ENCODE measurements at places on chromosomes 6 and 20.

DNA sequence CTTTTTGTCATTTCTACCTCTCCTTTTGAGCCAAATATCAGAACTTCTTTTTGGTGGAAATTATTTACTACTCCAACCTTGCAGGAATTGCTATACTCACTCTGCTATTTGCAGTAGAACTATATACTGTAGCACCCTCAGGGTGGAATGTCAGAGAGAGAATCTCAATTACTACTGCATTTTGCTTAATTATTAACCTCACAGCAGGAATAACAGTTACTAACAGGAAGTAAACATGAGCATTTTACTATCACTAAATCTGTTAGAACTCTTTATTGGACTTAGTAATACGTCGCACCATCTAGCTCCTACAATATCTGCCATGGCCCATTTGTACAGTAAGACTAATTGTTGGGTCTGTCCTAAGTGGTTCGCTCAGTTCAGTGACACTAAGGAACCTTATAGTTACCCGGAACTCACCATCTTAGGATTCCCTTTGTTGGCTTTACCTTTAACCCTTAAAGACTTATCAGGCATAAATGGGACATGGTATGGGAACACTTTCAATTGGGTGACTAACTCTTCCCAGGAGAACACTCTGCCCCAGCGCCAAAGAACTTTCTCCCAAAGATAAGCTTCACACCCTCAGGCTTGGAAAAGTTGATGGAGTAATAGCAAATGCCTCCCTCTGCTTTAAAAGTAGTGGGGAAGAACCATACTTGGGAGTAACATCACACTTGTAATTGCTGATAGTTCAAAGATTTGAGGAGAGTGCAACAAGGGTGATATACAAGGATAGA is 38.8 kb downstream of the PLN start:
- no peak for DNase-seq

GRCh38 chr6:169961772-169962561 is 210.5 kb downstream of the ERMARD start:
- no peak for DNase-seq

- no peak for DNase-seq
Observed at GRCh38 chr20:8658103-8658502, 410.8 kb upstream of the PLCB4 start.

GRCh38 chr20:63347081-63347741 is 13.9 kb downstream of the CHRNA4 start:
- no peak for DNase-seq

DNA sequence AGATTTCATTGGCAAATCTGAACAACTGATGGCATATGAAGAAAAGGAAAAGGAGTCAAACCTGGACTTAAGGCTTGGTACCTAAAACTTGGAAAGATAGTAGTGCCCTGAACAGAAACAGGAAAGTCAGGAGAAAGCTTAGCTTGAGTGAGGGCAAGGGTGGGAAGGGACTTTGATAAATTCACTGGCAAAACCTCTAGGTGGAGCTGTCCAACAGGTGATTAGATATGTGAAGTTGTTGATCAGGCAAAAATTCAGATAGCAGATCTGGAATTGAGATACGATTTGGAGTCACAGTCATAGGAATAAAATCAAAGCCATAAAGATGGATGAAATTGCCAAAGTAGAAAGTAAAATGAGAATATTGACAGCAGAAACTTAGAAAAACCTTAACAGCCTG is 16.1 kb upstream of the ZNF292 start:
- peak; percentile 40 for DNase-seq

GRCh38 chr6:42046464-42047212 is 3.7 kb upstream of the TAF8 start:
- peak; percentile 10 for DNase-seq

- no peak for DNase-seq
Observed at GRCh38 chr6:144087789-144088426, 7.5 kb downstream of the SF3B5 start.

- no peak for DNase-seq
Observed at GRCh38 chr20:36273414-36274180, 32.5 kb upstream of the DLGAP4 start.

DNA sequence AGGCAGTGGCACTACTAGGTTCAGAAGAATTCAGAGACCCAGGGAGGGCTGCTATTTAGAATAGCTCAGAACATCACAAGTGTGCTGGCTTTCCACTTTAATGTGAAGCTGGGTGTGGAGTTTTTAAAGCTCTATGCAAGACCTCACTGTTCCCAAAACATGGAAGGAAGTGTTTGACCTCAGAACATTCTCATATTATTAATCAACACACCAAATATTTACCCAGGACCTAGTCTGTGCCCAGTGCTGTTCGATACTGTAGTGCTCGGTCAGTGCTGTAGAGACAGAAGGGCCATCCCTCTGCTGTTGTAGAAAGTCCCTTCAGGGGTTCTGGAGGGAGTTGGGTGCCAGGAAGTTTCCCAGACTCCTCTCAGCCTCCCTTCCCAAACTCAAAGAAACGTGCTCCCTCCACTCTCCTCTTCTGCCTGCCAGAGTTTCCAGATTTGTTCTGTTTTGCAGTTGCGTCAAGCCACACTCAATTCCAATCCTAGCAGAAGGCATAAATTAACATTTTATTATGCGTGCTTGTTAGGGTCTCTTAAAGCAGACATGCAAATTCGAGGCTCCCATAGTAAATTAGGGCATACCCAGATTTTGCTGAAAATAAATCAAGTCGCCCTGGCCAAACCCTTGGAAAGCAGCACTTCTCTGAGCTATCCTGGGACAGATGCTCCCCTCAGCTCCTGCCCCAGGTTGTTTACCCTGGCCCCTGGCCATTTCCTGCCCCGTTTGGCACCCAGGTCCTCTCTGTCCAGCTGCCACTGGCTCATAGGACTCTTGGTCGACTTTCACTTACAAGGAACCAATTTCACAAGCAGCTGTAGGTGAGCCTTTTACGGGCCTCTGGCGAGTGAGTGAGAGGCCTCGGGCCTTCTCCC is 248.6 kb downstream of the HIVEP2 start:
- DNase-seq: no peak

GRCh38 chr6:7413151-7413823 is 23.7 kb downstream of the RIOK1 start:
- no peak for DNase-seq

DNA sequence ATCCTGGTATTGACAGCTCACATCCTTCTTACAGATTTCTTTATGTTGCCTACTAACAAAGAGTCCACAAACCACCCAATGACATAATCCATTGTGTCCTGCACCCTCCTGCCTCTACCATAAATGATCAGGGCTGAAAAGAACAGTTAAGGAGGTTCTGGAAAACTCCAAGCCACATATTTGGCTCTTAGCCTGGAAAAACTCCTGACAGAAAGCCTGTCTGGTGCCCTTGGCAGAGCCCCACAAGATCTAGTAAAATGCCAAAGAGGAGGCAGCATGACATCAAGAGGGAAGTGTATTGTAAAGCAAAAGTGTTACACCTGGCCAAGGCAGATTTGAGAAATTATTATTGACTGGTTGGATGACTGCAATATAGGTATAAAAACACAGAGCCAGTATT is 126.4 kb upstream of the VGLL2 start:
- no peak for DNase-seq

GRCh38 chr6:168192195-168192900 is 113.3 kb upstream of the FRMD1 start:
- peak; percentile 52 for DNase-seq

DNA sequence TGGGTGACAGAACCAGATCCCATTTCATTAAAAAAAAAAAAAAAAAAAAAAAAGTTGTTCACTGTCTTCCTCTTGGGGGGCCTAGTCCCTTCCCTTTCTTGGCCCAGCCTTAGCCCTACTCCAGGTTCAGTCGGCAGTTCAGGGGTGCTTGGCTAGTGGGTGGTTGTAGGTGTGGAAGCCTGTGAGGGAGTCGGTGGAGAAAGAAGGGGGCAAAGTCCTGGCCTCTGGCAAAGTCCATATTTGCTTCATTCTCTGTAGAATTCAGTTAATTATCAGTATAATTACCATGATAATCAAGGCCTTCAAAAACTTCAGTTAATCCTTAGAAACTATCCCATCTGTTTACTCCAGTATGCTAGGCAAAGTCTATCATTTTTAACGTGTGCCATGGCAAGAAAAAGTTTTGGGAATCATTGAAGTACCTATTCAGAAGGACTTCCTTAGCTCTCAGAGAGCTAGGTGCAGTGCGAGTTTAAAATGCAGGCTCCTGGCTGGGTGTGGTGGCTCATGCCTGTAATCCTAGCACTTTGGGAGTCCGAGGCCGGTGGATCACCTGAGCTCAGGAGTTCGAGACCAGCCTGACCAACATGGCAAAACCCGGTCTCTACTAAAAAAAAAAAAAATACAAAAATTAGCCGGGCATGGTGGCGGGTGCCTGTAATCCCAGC is 205.7 kb upstream of the ARG1 start:
- no peak for DNase-seq

GRCh38 chr6:36978421-36979346 is 7.3 kb downstream of the MTCH1 start:
- no peak for DNase-seq

DNA sequence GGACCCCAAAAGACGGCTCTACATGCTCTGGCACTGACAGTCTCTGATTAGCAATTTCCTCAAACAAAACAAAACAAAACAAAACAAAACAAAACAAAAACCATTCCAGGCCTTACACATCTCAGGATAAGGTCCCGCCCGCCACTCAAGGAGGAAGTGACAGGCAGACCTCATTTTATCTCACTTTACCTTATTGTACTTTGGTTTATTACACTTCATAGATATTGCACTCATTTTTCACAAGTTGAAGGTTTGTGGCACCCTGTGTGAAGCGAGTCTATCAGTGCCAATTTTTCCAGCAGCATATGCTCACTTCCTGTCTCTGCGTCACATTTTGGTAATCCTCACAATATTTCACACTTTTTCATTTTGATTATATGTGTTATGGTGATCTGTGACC is 15.2 kb downstream of the ZBP1 start:
- DNase-seq: no peak

DNA sequence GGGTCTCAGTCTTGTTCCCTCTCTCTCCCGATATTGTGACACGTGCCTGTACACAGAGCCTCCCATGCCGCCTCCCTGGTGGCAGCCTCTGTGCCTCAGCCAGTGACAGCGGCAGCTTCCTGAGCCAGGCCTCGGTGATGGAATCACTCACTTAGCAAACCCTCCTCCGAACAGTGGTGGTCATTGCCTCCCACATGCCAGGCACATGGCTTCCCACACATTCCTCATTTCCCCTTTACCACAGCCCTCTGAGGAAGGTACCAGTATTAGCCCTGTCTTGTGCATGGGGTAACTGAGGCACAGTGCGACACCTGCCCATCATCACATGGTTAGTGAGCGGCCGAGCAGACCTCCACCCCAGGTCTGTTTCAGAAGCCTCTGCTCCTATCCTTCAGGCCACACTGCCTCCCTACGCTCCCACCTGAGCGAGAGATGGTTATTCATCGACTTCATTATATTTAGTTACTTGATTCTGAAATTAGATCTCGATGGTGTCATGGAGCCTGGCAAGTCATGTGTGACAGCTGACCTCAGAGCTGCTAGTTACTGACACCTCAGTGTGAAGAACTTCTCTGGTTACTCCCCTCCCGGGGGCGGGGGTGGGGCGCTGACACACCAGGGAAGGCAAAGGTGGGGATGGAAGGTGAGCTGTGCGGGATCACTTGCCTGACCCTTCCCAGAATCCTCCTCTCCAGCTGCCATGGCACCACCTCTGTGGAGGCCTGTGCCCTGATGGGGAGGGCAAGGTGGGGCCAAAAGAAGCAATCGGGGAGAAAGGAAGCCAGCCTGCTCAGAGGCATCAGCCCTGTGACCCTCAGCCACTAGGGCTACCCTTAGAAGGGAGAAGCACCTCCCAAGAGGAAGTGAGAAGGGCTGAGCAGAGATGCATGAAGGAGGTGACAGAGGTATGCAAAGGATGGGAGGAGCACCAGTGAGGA is 17.9 kb downstream of the MDGA1 start:
- DNase-seq: no peak

GRCh38 chr6:15839969-15840541 is 177.2 kb upstream of the DTNBP1 start:
- DNase-seq: no peak

GRCh38 chr6:27889628-27890444 is 22.4 kb downstream of the OR2B2 start:
- DNase-seq: no peak

DNA sequence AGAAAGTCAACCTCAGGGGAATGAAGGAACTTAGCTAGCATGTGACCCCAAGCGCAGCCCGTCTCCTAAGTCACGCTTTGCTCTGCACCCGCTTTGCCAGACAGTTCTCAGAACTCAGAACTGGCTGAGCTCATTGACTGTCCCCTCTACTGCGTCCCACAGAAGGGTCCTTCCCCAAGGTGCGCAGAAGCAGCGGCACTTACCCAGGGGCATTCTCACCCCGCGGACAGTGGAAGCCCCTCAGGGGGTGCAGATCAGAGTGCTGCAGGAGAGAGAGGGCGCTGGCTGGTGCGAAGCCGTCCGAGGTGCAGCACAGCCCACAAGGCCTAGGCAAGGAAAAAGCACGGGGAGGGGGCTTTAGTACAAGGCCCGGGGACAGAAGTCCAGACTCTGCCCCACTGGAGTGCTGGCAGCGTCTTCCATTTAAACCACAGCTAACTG is 807 bp downstream of the SNHG17 start:
- DNase-seq: no peak

DNA sequence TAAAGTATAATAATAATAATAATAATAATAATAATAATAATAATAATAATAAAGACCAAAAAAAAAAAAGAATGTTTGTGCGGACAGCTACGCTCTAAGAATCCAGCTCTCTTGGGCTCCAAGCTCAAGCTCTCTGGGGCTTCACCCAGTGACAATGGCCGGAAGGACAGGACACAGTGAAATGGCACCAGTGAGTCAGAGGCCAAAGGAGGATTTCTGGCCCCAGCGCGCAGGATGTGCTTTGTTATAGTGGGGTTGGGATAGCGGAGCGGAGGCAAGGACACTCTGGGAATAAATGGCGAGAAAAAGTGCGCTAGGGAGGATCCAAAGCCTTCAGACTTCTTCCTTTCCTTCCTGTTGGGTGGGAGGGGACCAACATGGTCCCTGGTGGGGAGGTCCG is 38.2 kb downstream of the HLA-A start:
- DNase-seq: no peak

- DNase-seq: no peak
Observed at GRCh38 chr20:3189561-3190131, 14.8 kb downstream of the DDRGK1 start.

- no peak for DNase-seq
Observed at GRCh38 chr20:36523341-36523740, 18.0 kb upstream of the MYL9 start.

GRCh38 chr6:30325150-30325872 is 1.4 kb upstream of the TRIM39 start:
- DNase-seq: peak; percentile 11

- DNase-seq: peak; percentile 35
Observed at GRCh38 chr6:144657691-144658090, 372.6 kb downstream of the UTRN start.

GRCh38 chr6:92188016-92188415 is 1231.3 kb downstream of the EPHA7 start:
- no peak for DNase-seq

GRCh38 chr6:119255492-119255891 is 94.1 kb downstream of the MAN1A1 start:
- no peak for DNase-seq

DNA sequence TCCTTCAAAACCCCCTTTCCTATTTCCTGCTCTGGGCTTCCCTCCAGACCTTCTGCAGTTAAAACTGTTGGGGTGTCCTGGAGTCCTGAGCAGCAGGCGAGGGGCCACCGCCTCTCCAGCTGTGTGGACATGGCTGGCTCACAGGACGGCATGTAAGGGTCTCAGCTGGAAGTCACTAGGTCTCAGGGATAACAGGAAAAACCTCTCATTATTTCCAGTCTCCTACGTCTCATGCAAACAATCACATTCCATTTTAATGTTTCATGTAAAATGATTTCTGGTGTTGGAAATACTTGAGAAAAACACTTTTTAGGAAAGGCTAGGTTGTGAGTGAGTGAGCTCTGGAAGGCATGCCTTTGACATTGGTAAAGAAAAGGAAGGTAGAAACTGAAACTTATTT is 158.7 kb downstream of the SCML4 start:
- DNase-seq: no peak

Measured in DMS153 (cell line).